ENCODE measurements at places on chromosomes 4 and X. TPM values are rescaled to one million over a fixed set of nuclear protein-coding genes. Genes with fewer than 3 reads are reported as not detected.

SLC7A11 gene
- 2.6 TPM for total RNA-seq

DOK7 gene
- 8.8 TPM for total RNA-seq

ASMT gene
- total RNA-seq, result not detected

SH3RF1 gene
- total RNA-seq, result 24.6 TPM

TCEAL4 gene
- 386 TPM for total RNA-seq

NR0B1 gene
- total RNA-seq, result not detected

CYTL1 gene
- 52.3 TPM for total RNA-seq

PLK4 gene
- 2.1 TPM for total RNA-seq

FAT4 gene
- total RNA-seq, result 83.7 TPM

GRCh38 chr4:80229590-80229989 lies 32.3 kb downstream of the PRDM8 start:
- H3K27me3 ChIP-seq, result no peaks in the 10 kb centered on the region
- H3K27ac ChIP-seq, result no peak overlapping the region
- no peaks in the 10 kb centered on the region for H3K36me3 ChIP-seq
- no peak overlapping the region for H3K4me3 ChIP-seq

- DNase-seq, result no peak
- H3K36me3 ChIP-seq, result no peaks in the 10 kb centered on the region
- H3K4me1 ChIP-seq, result no peaks in the 10 kb centered on the region
- H3K27ac ChIP-seq, result no peak overlapping the region
Measured at GRCh38 chrX:79400623-79401022, 33.5 kb upstream of the ITM2A start.

GRCh38 chrX:96430756-96431455 lies 253.7 kb upstream of the DIAPH2 start:
- no peaks in the 10 kb centered on the region for H3K27me3 ChIP-seq
- no peak for DNase-seq
- no peaks in the 10 kb centered on the region for H3K36me3 ChIP-seq
- peaks cover 53% of the 10 kb centered on the region for H3K4me1 ChIP-seq
- peak overlapping the region; percentile 65 for H3K27ac ChIP-seq

GRCh38 chr4:116122124-116122523 lies 963.3 kb downstream of the TRAM1L1 start:
- no peaks in the 10 kb centered on the region for H3K27me3 ChIP-seq
- H3K4me1 ChIP-seq, result no peaks in the 10 kb centered on the region
- no peak overlapping the region for H3K4me3 ChIP-seq
- H3K36me3 ChIP-seq, result no peaks in the 10 kb centered on the region
- no peak for DNase-seq

DNA sequence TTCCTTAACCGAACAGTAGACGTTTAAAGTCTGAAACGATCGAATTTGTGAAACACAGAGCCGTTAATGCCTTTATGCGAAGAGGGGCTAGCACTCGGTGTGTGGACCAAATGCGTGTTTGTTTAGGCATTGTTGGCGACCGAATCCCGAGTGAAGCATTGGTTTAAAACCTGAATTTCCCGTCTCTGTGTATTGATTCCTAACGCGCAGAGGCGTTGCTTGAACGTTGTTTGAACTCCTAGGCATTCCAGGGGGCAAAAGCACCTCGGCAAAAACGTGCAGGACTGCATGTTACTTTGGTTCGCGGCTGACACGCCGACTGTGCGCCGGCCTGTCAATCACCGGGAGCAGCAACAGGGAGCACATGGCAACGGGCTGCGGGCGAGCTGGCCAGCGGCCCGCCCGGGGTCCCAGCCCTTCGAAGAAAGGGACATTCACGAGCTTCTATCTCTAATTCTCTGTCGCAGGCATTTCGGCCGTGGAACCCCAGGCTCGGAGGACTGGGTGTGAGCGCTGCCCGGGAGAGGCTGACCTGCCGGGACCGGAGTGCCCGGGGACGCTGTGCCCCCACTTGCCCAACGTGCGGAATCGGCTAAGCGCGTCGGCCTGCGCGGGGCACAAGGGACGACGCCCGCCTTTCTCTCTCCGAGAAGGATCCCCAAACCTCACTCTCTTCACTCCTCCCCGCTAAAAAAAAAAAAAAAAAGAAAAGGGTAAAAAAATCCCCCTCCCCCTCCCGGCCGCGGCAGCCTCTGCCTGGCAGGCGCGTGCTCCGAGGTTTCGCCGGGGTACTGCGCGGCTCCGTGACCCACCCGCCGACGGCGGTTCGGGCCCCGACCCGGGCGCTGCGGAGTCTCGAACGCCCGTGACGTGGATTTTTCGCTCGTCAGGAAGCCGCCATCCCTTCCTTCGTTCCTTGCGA lies 810 bp downstream of the SPRY1 start:
- H3K27me3 ChIP-seq, result no peaks in the 10 kb centered on the region
- peak overlapping the region; percentile 88 for H3K27ac ChIP-seq
- H3K4me3 ChIP-seq, result peak overlapping the region; percentile 74
- DNase-seq, result no peak

GRCh38 chr4:98498774-98499173 lies 159.6 kb downstream of the TSPAN5 start:
- no peaks in the 10 kb centered on the region for H3K4me1 ChIP-seq
- H3K27me3 ChIP-seq, result no peaks in the 10 kb centered on the region
- H3K4me3 ChIP-seq, result no peak overlapping the region
- no peak overlapping the region for H3K27ac ChIP-seq
- DNase-seq, result no peak

- no peak overlapping the region for H3K27ac ChIP-seq
- no peaks in the 10 kb centered on the region for H3K4me1 ChIP-seq
- no peak for DNase-seq
- no peaks in the 10 kb centered on the region for H3K27me3 ChIP-seq
- H3K36me3 ChIP-seq, result no peaks in the 10 kb centered on the region
Measured at GRCh38 chrX:123173833-123174232, 10.2 kb upstream of the GRIA3 start.

DNA sequence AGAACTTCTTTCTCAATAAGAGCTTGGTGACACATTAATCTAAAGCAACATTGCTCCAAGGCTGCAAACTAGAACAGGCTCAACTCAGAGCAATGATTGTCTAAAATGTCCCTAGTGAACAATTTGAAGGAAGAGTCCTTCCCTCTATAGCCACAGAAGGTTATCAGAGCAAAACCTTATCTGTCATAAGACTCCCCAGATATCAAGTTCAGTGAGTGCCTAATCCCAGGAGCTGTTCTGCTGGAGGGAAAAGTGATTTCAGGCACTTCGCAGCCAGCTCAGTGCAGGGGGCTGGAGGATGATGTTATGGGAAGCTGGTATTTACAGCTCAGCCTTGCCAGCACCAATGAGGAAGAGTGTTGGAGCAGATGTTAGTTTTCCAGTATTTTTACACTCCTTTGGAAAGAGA lies 497.5 kb downstream of the INPP4B start:
- H3K4me3 ChIP-seq, result no peak overlapping the region
- DNase-seq, result no peak
- peaks cover 45% of the 10 kb centered on the region for H3K4me1 ChIP-seq
- H3K27ac ChIP-seq, result no peak overlapping the region
- H3K36me3 ChIP-seq, result no peaks in the 10 kb centered on the region

GRCh38 chr4:37023504-37023903 lies 221.0 kb upstream of the NWD2 start:
- H3K27ac ChIP-seq, result no peak overlapping the region
- no peaks in the 10 kb centered on the region for H3K4me1 ChIP-seq

DNA sequence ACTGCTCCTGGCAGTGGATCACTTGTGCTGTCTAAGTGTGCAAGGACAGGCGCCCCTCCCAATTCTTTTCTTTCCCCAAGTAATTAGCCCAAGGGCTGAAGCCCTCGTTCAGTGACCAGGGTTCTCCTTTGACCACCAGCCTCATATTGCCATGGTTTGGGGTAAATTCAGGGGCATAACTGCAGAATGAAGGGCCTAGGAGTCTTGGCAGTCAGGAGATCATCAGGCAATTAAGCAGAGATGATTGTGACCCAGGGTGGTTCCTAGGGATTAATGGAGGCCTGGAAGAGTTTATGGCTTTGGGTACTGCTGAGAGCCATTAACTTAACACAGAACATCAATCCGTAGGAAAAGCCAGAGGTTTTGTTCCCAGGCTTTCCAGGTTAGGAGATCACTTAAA lies 170.7 kb downstream of the PTTG2 start:
- no peak overlapping the region for H3K4me3 ChIP-seq
- no peak for DNase-seq
- H3K4me1 ChIP-seq, result peaks cover 40% of the 10 kb centered on the region
- peak overlapping the region; percentile 71 for H3K27ac ChIP-seq
- no peaks in the 10 kb centered on the region for H3K27me3 ChIP-seq
- H3K36me3 ChIP-seq, result peaks cover 20% of the 10 kb centered on the region

DNA sequence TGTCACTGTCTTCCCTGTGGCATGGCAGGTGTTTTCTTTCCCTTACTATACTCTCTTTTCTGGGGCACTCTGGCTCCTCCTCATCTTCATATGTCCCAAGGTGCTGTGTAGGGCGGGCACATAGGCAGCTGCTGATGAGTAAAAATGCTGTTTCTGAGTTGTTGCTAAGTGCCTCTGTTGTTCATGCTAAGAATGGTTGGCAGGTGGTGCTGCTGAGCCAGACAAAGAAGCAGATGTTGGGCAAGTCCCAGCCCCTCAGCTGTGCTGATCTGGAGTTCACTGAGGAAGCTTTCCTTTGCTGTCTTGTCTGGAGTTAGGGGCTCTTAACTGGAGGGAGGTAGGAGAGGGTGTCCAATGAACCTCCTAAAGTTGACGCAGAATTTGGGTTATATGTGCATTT lies 40.6 kb downstream of the HADH start:
- H3K36me3 ChIP-seq, result peaks cover 26% of the 10 kb centered on the region
- no peak overlapping the region for H3K27ac ChIP-seq
- no peak overlapping the region for H3K4me3 ChIP-seq
- DNase-seq, result no peak
- no peaks in the 10 kb centered on the region for H3K27me3 ChIP-seq

DNA sequence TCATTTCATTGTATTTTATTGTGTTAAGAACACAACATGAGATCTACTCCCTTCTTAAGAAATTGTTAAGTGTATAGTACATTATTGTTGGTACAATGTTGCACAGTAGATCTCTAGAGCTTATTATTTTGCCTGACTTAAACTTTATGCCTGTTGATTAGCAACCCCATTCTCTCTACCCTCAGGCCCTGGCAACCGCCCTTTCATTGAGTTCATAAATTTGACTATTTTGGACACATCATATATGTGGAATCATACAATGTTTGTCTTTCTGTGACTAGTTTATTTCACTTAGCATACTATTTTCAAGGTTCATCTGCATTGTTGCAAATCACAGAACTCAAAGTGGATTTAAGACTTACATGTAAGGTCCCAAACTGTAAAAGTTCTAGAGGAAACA lies 222.1 kb downstream of the IL15 start:
- no peak for DNase-seq
- H3K4me1 ChIP-seq, result no peaks in the 10 kb centered on the region
- H3K27me3 ChIP-seq, result no peaks in the 10 kb centered on the region
- H3K4me3 ChIP-seq, result no peak overlapping the region

DNA sequence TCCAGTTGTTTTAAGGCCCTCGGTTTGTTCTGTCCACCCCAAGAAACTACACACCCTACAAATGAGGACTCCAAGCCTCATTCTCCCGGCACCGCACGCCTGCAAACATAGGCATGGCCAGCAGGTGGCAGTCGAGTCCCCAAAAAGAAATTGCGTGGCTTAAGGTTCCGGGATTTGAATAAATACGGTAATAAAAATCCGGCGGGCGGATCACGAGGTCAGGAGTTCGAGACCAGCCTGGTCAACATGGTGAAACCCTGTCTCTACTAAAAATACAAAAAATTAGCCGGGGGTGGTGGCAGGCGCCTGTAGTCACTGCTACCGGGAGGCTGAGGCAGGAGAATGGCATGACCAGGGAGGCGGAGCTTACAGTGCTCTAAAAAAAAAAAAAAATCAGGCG lies 21.8 kb upstream of the CSF2RA start:
- H3K4me3 ChIP-seq, result no peak overlapping the region
- peaks cover 7% of the 10 kb centered on the region for H3K4me1 ChIP-seq
- H3K27ac ChIP-seq, result no peak overlapping the region
- H3K27me3 ChIP-seq, result no peaks in the 10 kb centered on the region
- DNase-seq, result no peak

DNA sequence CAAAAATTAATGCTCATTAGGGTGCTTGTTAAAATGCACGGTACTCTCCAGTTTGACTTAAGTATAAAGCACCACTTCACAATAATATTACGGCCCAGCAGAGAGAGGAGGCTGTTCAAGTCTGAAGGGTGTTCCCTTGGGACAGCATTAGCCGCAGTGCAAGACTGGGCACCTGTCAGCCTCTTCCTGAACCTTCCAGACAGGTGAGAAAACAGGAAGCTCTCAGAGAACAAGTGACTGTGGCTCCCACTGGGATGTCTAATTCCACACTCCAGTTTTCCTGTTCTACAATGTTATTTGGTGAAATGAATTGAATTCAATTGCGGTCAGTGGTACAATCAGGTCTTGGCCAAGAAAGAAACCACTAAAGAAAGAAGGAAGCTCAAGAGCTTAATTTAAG lies 414.4 kb downstream of the SMARCA1 start:
- no peak for DNase-seq
- no peak overlapping the region for H3K27ac ChIP-seq
- no peak overlapping the region for H3K4me3 ChIP-seq
- H3K4me1 ChIP-seq, result no peaks in the 10 kb centered on the region
- no peaks in the 10 kb centered on the region for H3K36me3 ChIP-seq

DNA sequence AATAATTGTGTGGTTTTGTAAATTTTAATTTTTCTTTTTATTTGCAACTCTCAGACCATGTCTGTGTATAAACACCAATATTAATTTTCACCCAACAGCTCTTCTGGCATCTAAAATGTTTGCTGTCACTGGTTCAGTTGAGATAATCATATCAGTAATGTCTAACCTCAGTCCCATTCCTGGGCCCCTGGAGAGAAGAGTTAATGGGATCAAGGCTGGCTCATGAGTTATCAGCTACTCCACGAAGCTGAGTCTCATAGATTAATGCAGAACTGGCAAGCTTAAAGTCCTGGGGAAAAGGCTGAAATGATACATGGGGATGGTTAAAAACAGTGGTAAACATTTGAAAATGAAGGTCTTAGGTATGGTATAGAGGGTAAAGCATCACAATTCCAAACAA lies 28.4 kb upstream of the TSPAN5 start:
- H3K27me3 ChIP-seq, result no peaks in the 10 kb centered on the region
- no peak overlapping the region for H3K27ac ChIP-seq
- no peak overlapping the region for H3K4me3 ChIP-seq
- H3K36me3 ChIP-seq, result no peaks in the 10 kb centered on the region
- H3K4me1 ChIP-seq, result no peaks in the 10 kb centered on the region

- DNase-seq, result no peak
- no peak overlapping the region for H3K27ac ChIP-seq
- no peaks in the 10 kb centered on the region for H3K36me3 ChIP-seq
- H3K4me1 ChIP-seq, result no peaks in the 10 kb centered on the region
- no peak overlapping the region for H3K4me3 ChIP-seq
- H3K27me3 ChIP-seq, result no peaks in the 10 kb centered on the region
Measured at GRCh38 chrX:50407976-50408375, 62.6 kb downstream of the DGKK start.

DNA sequence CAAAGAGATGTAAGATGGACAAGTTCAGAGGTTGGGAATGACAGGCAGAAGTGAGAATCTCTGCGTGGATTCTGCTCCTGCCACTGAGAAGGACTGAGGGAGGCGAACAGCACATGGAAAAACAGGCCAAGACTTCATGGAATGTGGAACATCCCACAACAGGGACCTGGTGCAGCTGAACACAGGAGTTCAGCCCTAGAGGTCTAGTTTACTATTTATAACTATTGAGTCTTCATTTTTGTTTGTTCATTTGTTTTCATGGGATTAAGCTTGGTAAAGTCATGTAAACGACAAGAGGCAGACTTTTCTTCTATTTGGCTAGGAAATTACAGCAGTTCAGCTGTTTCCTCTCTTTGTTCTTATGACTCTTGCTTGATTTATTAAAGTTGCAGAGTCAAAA lies 234.5 kb downstream of the MAML3 start:
- H3K4me1 ChIP-seq, result peaks cover 58% of the 10 kb centered on the region
- H3K27ac ChIP-seq, result peak overlapping the region; percentile 23
- no peak for DNase-seq
- no peaks in the 10 kb centered on the region for H3K36me3 ChIP-seq
